ENCODE measurements at places on chromosomes 7 and 10.

DNA sequence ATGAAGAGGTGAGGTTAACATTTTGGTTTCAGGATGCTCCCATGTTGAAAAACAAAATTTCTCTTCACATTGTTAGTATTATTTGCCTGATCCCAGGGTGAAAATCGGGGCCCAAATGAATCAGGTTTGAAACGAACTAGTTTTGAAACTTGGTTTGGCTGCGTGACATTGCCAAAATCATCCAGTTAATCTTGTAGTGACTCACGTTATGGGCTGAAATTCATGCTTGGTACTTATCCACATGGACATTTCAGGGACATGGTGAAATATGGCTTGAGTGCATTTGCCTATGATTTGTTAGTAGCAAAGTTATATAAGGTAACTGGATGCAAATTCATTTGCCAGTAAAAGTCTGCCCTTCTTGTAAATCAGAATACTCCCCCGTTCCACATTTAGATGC is 97.3 kb downstream of the CFAP58 start:
- no peak for DNase-seq

DNA sequence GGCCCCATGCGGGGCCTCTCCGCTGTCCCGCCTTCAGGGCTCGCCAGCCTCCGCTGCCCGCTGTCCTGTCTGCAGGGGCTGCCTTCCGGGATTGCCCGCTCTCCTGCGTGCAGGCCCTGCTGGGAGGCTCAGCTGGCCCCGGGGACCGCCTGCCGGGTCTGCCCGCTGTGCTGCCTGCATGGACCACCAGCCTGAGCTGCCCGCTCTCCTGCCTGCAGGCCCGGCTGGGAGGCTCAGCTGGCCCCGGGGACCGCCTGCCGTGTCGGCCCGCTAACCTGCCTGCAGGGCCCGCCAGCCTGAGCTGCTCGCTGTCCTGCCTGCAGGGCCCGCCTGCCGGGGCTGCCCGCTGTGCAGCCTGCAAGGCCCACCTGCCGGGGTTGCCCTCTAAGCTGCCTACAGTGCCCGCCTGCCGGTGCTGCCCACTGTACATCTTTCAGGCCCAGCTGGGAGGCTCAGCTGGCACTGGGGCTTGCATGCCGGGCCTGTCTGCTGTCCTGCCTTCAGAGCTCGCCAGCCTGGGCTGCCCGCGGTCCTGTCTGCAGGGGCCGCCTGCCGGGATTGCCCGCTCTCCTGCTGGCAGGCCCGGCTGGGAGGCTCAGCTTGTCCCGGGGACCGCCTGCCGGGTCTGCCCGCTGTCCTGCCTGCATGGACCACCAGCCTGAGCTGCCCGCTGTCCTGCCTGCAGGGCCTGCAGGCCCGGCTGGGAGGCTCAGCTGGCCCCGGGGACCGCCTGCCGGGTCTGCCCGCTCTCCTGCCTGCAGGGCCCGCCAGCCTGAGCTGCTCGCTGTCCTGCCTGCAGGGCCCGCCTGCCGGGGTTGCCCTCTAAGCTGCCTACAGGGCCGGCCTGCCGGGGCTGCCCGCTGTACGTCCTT is 165.1 kb downstream of the GLRX3 start:
- no peak for DNase-seq

DNA sequence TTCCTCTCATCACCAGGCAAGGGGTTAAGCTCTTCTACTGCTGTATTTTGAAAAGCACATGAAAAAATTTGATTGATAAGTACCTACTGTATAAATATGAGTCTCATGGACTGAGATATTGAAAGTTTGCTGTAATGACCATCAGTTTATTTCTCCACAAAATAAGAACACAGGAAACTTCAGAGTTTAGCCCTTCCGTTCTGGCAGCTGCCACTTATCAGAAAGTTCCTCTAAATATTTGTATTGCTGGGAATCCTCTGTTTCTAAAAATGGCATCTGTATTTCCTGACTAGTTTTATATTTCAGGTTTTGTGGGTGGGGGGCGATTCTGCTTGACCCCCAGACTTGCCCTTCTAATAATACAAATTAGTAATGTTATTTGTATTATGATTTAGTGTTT is 92.0 kb downstream of the LYZL2 start:
- DNase-seq = no peak

DNA sequence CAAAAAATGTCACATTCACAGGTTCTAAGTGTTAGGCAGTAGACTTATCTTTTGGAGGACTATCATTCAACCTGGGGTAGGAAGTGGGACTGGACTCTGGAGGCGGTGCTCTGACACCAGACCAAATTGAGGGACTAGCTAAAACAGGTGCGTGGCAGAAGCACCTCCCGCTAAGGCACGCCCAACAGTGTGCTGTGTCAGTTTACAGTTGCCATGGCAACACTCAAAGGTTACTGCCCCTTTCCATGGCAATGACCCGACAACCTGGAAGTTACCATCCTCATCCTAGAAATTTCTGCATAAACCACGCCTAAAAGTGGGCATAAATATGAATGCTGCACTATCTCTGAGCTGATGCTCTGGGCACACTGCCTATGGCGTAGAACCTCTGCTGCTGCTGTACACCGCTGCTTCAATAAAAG is 14.0 kb upstream of the BLNK start:
- no peak for DNase-seq

- no peak for DNase-seq
Measured at GRCh38 chr10:100184840-100185239, 989 bp downstream of the ERLIN1 start.

DNA sequence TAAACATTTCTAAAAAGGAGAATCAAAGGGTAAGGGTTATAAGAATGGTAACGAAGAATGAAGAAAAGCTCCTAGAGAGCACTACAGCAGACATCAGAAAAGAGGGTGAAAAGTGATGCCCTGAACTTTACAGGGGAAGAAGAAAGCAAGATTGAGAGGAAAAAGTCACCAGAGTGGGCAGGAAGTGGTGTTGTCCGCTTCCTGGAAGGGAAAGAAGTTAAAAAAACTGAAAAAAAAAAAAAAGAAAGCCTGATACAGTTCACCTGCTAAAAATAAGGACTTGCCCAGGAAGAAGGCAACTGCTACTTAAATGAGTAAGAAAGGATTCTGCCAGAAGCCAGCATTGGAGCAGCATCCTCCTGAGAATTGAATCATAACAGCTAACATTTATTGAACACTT is 330.1 kb upstream of the PHF14 start:
- no peak for DNase-seq

DNA sequence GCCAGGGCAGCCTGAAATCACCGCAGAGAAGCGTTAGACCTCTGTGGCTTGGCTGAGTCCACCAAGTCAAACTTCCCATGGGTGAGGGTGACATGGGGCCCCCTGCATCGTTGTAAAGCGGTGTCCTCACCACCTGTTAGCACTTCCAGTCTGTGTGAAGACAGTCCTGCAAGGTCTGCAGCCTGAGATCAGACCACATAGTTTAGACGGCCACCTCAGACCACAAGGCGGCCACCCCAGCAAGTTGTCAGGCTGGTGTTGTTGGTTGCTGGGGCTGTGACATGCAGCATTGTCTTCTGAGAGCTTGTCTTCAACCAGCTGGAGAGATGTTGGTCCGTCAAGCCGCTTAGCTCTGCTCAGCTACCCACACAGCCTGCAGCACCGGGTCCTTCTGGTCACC is 44.1 kb upstream of the TARP start:
- no peak for DNase-seq
